ENCODE measurements at places on chromosomes 3 and 15. TPM values are rescaled to one million over a fixed set of nuclear protein-coding genes. Genes with fewer than 3 reads are reported as not detected.

DNA sequence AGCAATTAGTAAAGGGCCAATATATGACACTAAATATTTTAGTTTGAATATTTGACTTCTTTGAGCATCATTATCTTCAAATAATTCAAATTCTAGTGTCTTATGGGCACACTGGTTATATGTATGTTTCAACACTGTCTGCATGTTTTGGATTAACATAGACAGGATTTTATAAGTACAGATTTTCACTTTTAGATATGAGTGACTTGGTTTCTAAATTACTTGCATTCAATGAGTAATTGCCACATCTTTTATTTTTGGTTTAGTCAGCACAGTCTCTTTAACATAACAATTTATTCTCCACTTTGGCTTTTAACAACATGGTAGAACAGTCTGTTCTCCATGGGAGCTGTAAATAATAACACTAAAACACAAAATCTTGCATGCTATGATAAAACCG lies 674.8 kb downstream of the TBL1XR1 start:
- no peaks in the 10 kb centered on the region for H3K27me3 ChIP-seq
- no peaks in the 10 kb centered on the region for H3K36me3 ChIP-seq

Gene CCDC54
- total RNA-seq = not detected

DNA sequence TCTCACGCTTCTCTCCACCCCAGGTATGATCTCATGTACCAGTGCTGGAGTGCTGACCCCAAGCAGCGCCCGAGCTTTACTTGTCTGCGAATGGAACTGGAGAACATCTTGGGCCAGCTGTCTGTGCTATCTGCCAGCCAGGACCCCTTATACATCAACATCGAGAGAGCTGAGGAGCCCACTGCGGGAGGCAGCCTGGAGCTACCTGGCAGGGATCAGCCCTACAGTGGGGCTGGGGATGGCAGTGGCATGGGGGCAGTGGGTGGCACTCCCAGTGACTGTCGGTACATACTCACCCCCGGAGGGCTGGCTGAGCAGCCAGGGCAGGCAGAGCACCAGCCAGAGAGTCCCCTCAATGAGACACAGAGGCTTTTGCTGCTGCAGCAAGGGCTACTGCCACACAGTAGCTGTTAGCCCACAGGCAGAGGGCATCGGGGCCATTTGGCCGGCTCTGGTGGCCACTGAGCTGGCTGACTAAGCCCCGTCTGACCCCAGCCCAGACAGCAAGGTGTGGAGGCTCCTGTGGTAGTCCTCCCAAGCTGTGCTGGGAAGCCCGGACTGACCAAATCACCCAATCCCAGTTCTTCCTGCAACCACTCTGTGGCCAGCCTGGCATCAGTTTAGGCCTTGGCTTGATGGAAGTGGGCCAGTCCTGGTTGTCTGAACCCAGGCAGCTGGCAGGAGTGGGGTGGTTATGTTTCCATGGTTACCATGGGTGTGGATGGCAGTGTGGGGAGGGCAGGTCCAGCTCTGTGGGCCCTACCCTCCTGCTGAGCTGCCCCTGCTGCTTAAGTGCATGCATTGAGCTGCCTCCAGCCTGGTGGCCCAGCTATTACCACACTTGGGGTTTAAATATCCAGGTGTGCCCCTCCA lies 19.1 kb downstream of the TYRO3 start:
- no peak overlapping the region for H3K4me3 ChIP-seq
- H3K36me3 ChIP-seq = no peaks in the 10 kb centered on the region
- no peaks in the 10 kb centered on the region for H3K27me3 ChIP-seq
- H3K4me1 ChIP-seq = no peaks in the 10 kb centered on the region
- H3K27ac ChIP-seq = no peak overlapping the region

Gene ADCY5
- total RNA-seq = 0.21 TPM

DNA sequence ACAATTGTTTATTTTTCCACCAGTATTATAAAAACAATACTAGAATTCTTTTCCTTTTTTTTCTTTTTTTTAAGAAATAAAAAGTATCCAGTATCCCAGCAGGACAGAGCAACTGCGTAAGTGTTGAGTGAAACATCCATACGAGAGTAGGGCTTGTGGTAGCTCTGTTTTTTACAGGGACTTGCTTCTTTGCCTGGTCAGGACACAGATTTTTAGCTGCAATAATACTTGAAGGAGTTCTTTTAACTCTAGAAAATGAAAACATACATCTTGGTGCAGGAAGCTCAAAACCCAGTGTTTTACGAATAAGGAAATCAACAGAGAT lies 297.7 kb upstream of the NR2E3 start:
- H3K4me3 ChIP-seq = no peak overlapping the region
- no peak overlapping the region for H3K27ac ChIP-seq
- H3K4me1 ChIP-seq = no peaks in the 10 kb centered on the region
- no peak for DNase-seq
- H3K36me3 ChIP-seq = no peaks in the 10 kb centered on the region

GRCh38 chr3:136928240-136928639 lies 29.5 kb upstream of the IL20RB start:
- no peak overlapping the region for H3K4me3 ChIP-seq
- no peak for DNase-seq
- no peak overlapping the region for H3K27ac ChIP-seq
- H3K36me3 ChIP-seq = peaks cover 4% of the 10 kb centered on the region
- peaks cover 62% of the 10 kb centered on the region for H3K4me1 ChIP-seq

Gene WDR5B
- 5.4 TPM for total RNA-seq

Gene B3GNT5
- total RNA-seq = 25.3 TPM

Gene NDUFAF3
- total RNA-seq = 36.6 TPM

DNA sequence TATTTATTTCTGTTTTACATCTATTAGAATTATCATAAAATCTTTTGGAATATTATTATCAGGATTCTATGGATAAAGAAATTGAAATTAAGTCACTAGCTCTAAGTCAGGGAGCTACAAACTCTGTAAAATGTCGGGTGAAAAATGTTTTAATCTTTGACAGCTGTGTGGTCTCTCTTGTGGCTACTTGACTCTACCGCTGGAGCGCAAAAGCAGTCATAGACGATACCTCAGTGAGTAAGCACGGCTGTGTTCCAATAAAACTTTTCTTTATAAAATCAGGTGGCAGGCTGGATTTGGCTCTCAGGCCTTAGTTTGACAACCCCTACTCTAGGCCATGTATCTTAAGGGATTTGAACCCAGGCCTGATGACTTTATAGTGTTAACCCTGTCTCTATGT lies 88.5 kb upstream of the PFN2 start:
- no peaks in the 10 kb centered on the region for H3K27me3 ChIP-seq
- H3K4me3 ChIP-seq = no peak overlapping the region
- H3K27ac ChIP-seq = no peak overlapping the region
- peaks cover 18% of the 10 kb centered on the region for H3K4me1 ChIP-seq
- DNase-seq = no peak

DNA sequence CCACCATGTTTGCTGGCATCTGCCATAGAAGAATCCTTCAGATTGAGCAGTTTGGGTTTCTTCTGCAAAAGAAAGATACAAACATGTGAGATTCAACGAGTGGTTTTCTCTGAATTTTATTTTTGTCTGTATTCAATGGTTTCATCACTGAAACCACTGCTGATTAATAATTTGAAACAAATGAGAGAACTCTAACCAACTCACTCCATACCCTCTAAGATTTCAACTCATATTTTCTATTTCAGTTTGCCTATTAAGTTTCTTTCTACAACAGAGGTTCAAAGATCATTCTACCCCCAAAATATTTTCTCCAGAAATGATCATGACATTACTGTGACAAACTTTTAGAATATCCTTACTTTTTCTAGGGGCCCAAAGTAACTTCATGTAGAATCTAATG lies 38.7 kb upstream of the MAN2C1 start:
- H3K27me3 ChIP-seq = no peaks in the 10 kb centered on the region
- no peaks in the 10 kb centered on the region for H3K4me1 ChIP-seq
- no peak for DNase-seq
- no peak overlapping the region for H3K27ac ChIP-seq
- H3K4me3 ChIP-seq = no peak overlapping the region
- peaks cover 89% of the 10 kb centered on the region for H3K36me3 ChIP-seq

GRCh38 chr3:141972399-141972798 lies 96.0 kb downstream of the ATP1B3 start:
- DNase-seq = no peak
- no peaks in the 10 kb centered on the region for H3K36me3 ChIP-seq
- H3K27me3 ChIP-seq = no peaks in the 10 kb centered on the region

GRCh38 chr3:153614563-153614962 lies 452.5 kb downstream of the RAP2B start:
- H3K36me3 ChIP-seq = no peaks in the 10 kb centered on the region
- H3K4me1 ChIP-seq = no peaks in the 10 kb centered on the region
- no peak overlapping the region for H3K4me3 ChIP-seq
- DNase-seq = peak; percentile 17
- H3K27ac ChIP-seq = no peak overlapping the region

- H3K36me3 ChIP-seq = no peaks in the 10 kb centered on the region
- no peak overlapping the region for H3K4me3 ChIP-seq
- H3K27me3 ChIP-seq = no peaks in the 10 kb centered on the region
- peaks cover 18% of the 10 kb centered on the region for H3K4me1 ChIP-seq
- no peak overlapping the region for H3K27ac ChIP-seq
- DNase-seq = no peak
Measured at GRCh38 chr3:34180532-34180931, 382.1 kb downstream of the PDCD6IP start.

GRCh38 chr3:128813097-128813496 lies 66.3 kb upstream of the ACAD9 start:
- H3K27me3 ChIP-seq = no peaks in the 10 kb centered on the region
- H3K36me3 ChIP-seq = peaks cover 34% of the 10 kb centered on the region
- no peak for DNase-seq
- H3K27ac ChIP-seq = no peak overlapping the region
- no peak overlapping the region for H3K4me3 ChIP-seq

DNA sequence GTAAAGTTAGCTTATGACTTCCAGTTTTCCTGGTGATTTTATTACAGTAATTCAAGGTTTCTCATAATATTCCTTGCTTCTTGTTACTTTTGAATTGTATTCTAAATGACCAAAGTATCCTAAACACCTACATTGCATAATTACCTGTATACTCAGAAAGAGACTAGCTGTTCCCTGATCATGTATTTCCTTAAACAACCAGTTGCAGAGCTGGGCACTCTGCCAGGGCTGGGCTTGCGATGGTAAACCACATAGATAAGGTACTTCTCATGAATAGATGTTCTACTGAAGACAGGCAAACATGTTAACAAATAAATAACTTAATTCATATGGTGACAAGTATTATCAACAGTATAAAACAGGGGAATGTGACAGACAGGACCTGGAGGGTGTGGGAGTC lies 142.3 kb upstream of the WNT5A start:
- H3K4me3 ChIP-seq = no peak overlapping the region
- DNase-seq = no peak
- no peak overlapping the region for H3K27ac ChIP-seq
- H3K27me3 ChIP-seq = no peaks in the 10 kb centered on the region

Gene SCAANT1
- total RNA-seq = not detected

Gene MITF
- 0.44 TPM for total RNA-seq

DNA sequence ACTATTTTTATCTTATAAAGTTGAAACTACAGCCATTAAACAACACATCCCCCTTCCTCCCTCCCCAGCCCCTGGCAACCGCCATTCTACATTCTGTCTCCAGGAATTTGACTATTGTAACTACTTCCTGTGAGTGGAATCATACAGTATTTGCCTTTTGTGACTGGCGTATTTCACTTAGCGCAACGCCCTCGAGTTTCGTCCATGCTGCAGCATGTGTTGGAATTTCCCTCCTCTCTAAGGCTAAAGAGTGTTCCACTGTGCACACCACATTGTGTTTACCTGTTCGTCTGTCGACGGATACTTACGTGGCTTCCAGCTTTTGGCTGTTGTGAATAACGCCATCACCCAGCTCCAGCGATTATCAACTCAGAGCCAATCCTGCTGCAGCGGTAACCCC lies 52.0 kb upstream of the DLG1 start:
- H3K4me3 ChIP-seq = no peak overlapping the region
- no peaks in the 10 kb centered on the region for H3K4me1 ChIP-seq
- DNase-seq = no peak

GRCh38 chr3:33149342-33149741 lies 35.5 kb downstream of the CRTAP start:
- H3K4me3 ChIP-seq = no peak overlapping the region
- no peak for DNase-seq
- H3K27me3 ChIP-seq = no peaks in the 10 kb centered on the region
- no peaks in the 10 kb centered on the region for H3K36me3 ChIP-seq

DNA sequence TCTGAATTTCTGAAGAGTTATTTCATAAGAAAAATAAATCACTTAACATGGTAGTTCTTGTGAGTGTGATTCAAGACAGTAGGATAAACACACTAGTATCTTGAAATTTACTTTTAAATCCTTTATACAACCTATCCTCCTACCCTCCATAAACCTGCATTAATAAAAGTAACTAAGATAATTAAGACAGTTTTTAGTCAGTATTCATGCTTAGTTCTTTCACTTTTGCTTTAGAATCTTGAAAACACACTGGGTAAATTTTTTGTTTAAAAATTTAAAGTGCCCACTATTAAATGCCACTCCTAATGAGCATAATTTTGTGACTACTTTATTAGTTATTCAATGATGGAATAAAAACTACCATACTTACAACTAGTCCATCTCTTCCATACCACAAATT lies 28.8 kb downstream of the GOLIM4 start:
- no peak for DNase-seq
- no peaks in the 10 kb centered on the region for H3K27me3 ChIP-seq
- H3K27ac ChIP-seq = no peak overlapping the region
- H3K4me1 ChIP-seq = no peaks in the 10 kb centered on the region

DNA sequence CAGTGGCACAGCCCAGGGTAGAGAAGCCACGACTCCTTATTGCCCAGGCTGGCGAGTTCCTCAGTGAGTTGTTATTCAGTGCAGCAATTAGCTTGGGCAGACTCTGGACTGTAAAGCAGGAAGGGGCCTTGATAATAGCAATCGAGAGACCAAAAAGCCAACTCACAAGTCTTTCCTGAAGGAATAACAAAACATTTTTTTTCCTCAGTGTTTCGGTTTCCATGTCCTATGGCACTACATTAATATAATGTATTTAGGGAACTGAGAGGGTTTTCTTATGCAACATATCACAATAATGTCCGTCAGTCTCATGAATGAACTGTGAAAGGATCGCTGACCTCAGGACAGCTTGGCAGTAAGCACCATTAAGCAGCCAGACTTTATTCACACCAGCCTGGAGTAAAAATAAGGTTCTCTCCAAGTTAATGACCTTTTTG lies 248.9 kb upstream of the TBL1XR1 start:
- H3K4me3 ChIP-seq = no peak overlapping the region
- peak overlapping the region; percentile 1 for H3K27ac ChIP-seq
- H3K27me3 ChIP-seq = no peaks in the 10 kb centered on the region
- H3K4me1 ChIP-seq = peaks cover 53% of the 10 kb centered on the region

DNA sequence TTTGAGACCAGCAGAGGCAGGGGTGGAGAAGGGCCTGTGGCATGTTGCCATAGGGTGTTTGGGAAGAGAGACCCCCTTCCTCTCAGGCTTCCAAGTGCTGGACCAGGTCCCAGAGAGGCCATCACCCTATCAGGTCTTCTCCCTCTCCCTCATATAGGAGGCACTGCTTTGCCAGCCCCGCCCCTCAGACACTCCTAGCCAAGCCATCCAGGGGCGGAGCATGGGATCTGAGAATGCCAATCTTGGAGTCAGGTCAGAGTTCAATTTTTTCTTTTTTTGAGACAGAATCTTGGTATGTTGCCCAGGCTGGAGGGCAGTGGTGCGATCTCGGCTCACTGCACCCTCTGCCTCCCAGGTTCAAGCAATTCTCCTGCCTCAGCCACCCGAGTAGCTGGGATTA lies 32.7 kb downstream of the CRABP1 start:
- no peaks in the 10 kb centered on the region for H3K36me3 ChIP-seq
- H3K4me1 ChIP-seq = no peaks in the 10 kb centered on the region
- H3K4me3 ChIP-seq = no peak overlapping the region
- no peak for DNase-seq

Gene DUSP7
- total RNA-seq = 17.2 TPM

Gene TGM4
- total RNA-seq = 0.09 TPM

Gene ATP8B4
- total RNA-seq = 0.30 TPM
